ENCODE measurements at places on chromosomes 5 and 9.

DNA sequence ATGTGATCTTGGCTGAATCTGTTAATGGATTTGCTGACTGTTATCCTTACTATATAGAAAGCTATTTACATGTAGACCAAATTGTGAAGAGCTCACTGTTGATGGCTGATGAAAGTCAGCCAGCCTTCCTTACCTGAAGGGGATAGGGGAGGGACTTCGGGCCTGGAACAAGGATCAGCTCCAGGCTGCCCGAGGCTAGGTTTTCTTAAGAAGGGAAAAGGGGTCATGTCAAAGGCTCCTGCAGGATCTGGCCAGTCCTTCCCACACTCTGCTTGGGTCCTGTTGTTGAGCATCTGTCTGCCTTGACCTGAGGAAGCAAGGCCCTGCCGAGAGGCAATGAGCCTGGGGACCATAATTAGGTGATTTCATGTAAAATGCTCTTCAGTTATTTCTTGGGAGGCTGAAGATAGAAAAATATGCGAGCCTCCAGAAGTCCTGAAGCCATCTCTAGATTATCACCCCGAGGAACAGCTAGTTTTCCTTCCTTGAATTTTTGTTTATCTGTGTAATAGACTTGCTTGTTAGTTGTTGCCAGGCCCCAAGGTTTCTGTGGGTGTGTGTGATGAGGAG is 261.4 kb downstream of the PDZD2 start:
- no peak for DNase-seq

GRCh38 chr9:88173378-88173999 is 35.2 kb upstream of the SPATA31C2 start:
- DNase-seq, result peak; percentile 76

DNA sequence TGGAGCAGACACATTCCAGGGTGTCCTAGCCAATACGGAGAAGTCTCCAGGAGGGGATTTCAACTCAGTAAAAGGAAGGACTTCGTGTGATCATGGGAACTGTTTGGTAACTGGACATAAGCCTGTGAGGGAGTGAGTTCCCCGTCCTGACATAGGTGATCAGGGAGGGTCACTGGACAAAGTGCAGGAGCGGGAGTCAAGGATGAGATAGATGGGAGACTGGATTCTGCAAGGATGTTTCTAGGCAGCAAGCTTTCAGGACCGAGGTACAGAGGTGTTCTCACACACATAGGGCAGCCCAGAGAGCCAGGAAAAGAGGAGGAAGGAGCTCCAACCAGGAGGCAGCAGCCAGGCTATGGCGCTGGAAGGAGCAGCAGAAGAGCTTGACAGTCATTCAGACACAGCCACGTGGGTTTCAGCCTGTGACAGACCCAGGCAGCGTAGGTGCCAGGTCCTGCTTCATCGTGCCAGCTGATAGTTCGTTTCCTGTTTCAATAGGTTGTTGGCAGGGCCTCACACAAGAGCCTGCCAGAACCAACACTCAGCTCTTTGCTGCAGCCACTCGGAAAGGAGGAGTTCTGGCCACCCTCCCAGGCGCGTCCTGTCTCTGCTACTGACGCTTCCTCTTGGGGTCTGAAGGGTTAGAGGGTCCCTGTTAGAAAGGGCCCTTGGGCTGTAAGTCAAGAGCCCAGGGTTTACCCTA is 84.1 kb downstream of the AMBP start:
- DNase-seq, result peak; percentile 3

GRCh38 chr9:124661271-124661670 is 109.8 kb downstream of the NR6A1 start:
- no peak for DNase-seq

All from WERI-Rb-1 (cell line).